ENCODE measurements at places on chromosomes 3 and 15.

DNA sequence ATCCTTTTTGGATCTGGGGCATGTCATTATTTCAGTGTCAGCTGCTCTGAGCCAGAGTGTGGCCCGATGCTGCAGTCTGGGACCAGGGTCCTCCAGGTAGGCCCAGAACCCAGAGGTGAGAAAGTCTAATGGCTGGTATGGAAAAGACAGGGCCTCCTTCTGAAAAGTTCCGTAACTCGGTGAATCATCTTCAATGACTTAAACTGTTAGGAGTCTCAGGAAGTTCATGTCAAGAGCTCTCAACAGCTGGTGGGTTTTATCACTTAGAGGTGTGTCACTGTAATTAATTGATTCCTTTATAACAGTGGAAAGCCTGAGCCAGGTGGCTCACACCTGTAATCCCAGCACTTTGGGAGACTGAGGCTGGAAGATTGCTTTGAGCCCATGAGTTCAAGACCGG, 28.5 kb upstream of the PDE8A start:
- no peak for DNase-seq

GRCh38 chr15:101675015-101675414, 22.8 kb upstream of the TM2D3 start:
- DNase-seq = peak; percentile 50

DNA sequence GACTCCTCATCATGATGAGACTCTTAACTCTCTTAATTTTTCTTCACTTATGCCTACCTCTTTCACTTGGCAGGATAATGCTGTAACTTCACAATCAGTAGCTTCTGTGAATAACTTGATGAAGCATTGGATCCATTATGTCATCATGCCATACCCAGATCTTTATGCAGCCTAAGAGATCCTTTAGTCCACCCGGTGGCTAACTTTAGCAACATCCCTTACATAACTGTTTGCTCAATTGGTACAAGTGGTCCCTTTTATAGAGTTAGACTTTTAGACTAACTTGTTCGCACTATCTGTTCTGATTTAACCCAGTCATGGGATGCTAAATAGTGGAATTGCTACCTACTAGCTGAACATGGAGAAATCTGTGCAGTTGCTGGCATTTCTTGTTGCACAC, 184.5 kb downstream of the USP13 start:
- no peak for DNase-seq

- DNase-seq = no peak
Measured at GRCh38 chr3:70621451-70621850, 309.0 kb upstream of the MDFIC2 start.

DNA sequence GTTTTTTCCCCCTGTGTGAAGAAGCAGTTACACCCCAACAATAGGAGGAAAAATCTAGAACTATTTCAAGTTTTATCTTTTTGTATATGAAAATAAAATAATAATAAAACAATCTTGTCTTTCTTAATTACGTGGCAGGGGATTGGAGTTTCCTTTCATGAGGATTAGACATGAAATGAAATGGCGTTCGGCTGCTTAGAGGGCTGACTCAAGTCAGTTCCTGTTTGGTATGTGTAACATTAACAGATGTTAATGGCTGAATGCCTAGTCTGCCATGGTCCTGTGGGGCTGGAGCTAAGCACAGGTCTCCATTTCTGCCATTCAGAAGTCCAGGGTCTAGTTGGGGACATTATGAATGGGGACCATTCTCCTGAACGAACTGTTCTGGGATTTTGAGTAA, 3.1 kb upstream of the EXOG start:
- peak; percentile 73 for DNase-seq

DNA sequence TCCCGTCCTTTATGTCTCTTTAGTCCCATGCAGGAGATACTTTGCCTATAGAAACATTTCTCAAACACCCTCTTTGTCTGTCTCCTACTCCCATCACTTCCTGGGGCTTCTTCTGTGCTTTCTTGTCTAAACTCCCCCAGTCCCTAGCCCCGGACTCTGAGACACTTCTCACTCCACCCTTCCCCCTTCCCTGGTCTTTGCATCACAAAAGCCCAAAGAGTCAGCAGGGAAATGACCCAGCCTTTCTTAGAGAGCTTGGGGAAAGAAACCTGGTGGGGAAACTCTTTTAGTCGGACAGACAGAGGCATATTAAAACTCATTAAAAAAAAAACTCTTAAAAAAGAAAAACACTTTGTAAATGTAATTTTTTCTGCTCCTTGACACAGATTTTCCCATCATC, 211.2 kb downstream of the TJP1 start:
- DNase-seq = no peak

DNA sequence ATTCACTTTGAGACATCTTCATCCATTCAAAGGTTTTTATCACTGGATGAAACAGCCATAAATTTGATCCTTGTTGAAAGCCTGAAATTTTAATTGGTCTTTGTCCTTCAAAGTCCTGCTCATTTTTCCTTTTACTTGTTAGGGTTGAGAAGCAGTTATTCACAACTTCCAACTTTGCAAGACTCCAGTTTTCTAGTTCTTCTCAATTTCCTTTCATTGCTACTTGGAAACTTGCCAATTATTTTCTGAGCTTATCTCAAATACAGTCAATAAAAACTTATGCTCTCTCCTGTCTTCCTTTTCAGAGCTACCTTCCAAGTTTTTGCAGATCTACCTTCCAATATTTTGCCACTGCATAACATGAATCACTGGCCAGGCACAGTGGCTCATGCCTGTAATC, 23.7 kb upstream of the CD276 start:
- DNase-seq = no peak

DNA sequence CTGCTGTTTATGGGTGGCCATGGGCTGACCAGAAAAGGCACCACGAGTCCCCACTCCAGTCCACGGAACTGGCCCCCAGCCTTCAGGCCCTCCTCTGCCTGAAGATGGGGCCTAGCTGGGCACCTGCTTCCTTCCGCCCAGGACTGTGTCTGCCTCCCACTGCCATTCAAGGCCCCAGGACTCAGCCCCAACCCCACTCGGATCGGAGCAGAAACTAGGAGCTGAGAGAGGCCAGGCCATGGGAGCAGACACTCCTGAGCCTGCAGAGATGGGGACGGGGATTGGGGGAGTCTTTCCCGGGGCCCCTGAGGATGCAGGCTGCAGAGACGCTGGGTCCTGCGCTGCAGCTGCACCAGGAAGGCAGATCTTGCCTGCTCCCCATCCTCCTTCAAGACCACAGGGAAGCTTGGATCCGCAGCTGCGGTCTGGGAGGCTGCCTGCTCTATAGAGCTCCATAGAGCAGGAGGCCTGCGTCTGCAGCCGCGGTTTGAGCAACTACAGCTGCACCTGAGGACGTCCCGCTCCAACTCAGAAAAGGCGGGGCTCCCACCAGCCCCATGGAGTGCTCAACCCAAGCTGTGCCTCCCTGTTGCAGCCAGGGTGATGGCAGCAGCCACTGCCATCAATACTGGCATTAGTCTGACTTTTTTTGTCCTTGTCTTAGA, 383.9 kb upstream of the TMCO5A start:
- DNase-seq = no peak
